NCI-H774 (cell line): ENCODE measurements at places on chromosomes 2 and 18.

GRCh38 chr18:44973282-44973681 is 292.6 kb downstream of the SETBP1 start:
- no peak for DNase-seq

DNA sequence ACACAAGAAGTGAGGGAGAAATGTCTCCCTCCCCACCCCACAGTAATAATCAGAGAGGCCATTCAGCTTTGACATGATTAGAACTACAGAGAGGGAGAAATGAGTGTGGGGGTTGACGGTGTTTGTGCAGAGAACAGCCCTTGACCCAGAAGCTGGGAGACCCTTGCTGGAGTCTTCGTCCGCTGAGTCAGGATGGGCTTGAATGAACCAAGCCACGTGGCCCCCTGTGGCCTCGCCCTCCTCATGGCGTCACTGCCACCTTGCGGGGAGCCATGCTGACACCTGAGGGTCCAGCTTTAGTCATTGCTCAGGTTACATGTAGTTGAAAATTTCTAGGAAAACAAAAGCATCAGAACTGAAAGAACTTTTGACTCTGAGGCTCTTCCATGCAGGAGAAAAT is 101.2 kb downstream of the DGKD start:
- DNase-seq = no peak

DNA sequence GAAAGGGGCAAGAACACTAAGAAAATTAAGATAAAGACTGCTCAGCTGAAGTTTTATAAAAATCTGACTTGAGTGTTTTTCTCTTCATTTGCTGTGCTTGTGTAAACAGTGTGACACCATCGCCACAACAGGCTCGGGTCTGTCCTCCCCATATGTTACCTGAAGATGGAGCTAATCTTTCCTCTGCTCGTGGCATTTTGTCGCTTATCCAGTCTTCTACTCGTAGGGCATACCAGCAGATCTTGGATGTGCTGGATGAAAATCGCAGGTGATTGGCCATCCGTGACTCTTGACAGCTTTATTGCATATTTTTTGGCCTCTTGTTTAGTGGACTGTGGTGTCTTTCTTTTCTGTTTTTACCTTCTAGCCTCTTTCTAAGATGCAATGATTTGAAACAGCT is 22.1 kb downstream of the MFF start:
- DNase-seq = no peak

DNA sequence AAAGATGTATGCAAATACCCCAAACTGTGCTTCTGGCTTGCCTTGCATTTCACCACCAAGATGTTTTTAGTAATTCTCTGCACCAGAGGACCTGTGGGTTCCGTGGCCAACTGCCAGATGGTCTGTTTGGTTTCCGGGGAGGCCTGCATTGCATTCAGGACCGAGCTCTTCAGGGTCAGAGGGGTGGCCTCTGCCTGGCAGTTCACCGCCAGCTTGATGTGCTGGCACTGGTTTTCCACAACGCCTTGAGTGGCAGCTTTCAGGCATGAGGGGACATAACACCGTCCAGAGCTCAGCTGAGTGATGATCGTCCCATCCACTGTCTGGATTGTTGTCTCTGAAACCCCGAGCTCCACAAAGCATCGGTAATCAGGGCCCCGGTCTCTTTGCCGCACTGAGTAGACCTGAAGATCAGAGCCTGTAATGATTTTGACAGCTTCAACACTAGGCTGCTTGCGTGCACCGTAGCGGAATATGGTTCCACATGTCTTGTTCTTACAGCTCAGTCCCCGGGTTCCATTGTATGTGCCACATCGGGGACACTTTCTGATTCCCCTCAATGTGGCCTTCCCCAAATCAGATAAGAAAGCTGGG is 9.4 kb downstream of the C2orf42 start:
- no peak for DNase-seq

- DNase-seq = no peak
Measured at GRCh38 chr2:135744760-135745314, 3.2 kb downstream of the UBXN4 start.

- DNase-seq = no peak
Measured at GRCh38 chr2:85734015-85734414, 19.8 kb upstream of the ATOH8 start.

DNA sequence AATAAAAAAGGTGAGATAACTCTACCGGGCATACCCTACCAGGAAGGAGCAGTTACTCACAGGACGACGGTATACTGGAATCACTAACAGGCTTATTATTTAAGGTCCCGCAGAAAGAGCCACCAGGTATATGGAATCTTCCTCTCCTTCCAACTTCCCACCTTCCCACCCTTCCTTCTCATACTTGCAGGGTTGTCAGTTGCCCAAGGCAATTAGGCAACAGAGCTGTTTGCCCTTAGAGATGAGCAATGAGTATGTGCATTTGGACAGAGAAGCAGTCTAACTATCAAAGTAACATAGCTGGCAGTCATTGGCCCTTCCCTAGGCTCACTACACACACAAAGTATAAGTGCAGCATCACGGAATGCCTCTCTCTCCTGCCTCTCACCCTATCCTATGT is 32.1 kb upstream of the EVA1A start:
- DNase-seq = peak; percentile 24

DNA sequence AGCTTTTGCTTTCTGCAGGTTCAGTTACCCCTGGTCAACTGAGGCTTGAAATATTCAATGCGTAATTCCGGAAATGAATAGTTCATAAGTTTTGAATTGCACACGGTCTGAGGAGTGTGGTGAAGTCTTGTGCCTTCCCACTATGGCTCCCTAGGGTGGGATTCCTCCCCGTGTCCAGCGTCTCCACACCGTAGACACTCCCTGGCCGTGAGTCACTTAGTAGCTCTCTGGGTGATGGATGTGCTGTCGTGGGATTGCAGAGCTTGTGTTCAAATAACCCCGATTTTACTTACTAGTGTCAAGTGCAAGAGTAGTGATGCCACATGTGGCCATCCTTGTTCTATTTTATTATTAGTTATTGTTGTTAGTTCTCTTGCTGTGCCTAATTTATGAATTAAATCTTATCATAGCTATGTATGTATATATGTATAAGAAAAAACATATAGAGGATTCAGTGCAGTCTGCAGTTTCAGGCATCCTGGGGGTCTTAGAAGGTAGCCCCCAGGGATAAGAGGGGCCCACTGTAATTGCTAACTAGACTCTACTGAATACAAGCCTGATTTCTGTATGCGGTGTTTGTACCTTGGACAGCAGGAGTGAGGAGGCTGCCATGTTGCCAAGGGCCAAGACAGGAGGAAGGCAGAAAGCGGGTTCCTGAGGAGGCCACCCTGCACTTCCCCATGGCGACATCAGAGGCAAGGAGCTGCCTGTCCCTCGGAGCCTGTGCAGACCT is 47.7 kb upstream of the PDIA6 start:
- no peak for DNase-seq

DNA sequence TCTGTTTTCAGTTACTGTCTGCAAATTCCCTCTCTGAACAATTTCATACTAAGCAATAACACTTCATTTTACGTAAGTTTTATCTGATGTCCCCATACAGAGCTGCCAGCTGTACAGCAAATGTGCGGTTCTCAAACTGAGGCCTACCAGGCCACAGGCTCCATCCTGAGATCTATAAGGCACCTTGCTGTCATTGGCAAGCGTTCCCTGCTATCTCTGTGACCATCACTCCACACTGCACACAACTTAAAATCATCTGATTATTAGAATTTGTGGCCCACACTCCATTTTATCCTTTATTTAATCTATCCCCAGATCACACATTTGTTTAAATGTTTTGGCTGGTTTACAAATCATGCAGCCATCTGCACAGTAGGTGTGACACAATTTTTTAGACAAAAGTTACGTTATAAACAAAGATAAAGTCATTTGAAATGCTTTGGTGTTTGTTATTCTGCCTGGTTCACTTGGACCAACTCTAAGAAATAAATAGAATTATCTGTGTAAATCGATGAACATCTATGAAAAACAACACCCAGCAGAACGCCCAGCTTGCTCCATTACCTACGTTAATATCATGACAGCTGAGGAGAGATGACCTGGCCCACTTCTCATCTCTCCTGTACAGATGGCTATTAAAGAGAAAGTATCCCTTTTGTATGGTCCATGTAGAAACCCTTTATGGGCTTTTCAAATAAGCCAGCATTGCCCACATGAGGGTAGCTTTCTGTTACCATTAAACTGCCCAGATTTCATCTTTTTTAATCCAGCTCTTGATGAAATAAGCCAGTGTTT is 162.4 kb downstream of the ZNF521 start:
- no peak for DNase-seq

GRCh38 chr2:20472569-20472968 is 25.7 kb downstream of the RHOB start:
- DNase-seq = no peak

- no peak for DNase-seq
Measured at GRCh38 chr2:217876253-217876570, 126.6 kb downstream of the TNS1 start.

DNA sequence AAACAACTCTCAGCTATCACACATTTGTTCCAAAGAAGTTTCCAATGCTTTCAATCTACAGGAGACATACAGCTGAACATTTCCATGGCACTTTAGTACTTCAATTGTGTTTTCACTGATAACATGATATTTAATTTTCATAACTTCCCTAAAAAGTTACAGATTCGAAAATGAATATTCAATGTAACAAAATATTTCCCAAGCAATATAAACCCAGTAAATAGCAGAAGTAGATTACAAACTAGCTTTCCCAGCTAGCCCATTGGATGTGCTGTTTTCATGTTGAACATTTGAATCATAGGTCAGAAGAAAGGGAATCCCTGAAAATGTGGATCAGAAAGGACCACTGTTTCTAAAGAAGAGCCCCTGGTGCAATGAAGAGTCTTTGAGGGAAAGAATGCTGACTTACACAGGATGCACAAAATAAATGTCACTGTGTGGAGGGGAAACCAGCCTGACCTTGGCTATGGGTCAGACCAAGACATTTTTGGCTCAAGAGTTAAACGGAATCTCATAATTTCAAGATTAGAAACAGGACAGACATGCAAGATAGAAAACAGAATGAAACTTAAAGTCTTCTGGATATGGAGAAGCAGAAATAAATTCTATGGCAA is 22.5 kb downstream of the CYTIP start:
- no peak for DNase-seq

DNA sequence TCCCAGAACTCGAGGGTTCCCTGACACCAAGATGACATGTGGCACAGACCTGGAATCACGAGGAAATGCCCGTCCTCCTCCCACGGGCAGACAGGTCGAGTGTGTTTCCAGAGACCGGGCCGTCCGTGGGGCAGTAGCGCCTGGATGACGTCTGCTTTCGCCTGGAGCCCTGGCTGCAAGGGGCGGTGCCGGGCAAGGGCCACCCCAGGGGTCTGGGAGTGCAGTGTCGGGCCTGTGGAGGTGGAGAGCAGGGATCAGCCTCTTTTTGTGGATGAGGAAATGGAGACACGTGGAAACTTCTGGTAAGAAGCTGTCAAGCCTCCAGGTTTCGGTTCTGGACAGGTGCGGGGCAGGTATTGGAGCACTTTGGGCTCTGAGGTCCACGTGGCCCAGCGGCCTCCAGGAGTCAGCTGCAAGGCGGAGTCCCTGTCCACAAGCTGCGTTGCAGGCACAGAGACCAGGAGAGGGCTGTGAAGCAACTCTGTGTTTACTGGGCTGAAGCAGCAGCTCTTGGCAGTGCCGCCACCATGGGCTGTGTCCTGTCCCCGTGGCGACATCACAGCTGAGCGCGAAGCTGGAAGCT is 25.6 kb downstream of the NFATC1 start:
- DNase-seq = no peak

DNA sequence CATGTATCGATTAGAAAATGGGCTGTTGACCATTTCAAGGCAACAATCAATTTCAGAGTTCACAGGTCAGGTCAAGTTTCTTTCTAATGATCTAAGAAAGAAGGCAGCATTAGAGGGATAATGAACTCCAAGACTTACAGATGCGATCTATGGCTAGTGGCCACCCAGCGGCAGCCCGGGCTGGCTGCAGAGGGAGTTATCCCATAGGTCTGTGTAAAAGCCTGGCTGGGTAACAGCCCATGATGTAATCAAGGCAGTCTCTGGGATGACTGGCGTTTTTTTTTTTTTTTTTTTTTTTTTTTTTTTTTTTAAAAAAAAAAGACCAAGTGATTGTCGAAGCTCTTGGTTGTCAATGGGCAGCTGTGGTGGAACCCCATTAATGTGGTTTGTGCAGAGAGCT is 171.1 kb upstream of the SKOR2 start:
- DNase-seq = no peak

DNA sequence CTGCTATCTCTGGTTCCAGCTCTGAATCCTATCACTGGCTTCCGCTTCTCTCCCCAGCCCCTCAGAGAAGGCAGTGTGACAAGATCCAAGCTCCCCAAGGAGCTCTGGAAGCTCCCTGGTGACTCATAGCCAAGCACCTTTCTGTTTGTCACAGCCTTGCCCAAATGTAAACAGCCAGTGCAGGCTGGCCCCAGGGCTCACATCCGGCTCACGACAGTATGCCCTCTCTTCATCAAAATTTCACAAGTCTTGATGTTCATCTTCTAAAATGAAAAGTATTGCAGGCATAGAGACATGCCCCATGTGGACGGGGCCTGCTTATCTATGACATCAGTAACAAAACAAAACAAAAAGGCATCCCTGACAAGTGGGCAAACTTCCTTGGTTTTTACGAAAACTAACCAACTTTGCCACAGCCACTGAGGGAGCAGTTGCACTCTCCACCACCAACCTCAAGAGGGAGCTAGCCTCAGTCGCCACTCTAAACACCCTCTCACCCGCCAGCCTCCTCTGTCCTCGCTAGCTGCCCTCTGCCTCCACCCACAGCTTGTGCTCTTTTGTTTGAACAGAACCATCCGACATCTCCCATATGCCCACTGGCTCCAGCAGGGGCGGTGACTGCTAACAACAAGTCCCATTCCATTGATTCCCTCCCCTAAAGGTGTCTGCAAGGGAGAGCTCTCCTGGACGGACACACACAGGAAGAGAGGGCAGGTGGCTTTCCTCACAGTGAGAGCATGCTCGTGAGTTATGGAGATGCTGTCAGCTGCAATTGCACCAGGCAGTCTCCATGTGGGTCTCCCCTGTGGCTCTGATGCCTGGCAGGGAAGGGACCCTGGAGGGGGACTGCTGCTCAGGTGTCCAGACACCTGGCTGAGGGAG is 71.0 kb upstream of the DAPL1 start:
- DNase-seq = no peak

GRCh38 chr2:1607971-1608688 is 136.2 kb downstream of the PXDN start:
- DNase-seq = no peak

- no peak for DNase-seq
Measured at GRCh38 chr2:30691948-30692828, 115.1 kb downstream of the CAPN13 start.

DNA sequence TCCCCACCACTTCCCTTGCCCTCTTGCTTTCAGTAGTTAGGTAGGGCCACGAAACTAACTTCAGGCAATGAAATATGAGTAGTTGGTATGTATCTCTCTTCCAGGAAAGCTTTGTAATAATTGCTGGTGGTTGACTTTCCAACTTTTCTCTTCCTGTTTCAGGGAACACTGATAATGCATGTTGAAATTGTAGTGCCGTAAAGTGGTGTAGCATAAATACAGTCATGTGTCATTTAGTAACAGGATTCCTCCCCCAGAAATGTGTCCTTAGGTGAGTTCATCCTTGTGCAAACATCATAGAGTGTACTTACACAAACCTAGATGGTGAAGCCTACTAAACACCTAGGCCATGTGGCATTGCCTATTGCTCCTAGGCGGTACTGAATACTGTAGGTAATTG is 429.2 kb downstream of the PID1 start:
- DNase-seq = no peak

GRCh38 chr2:228545041-228545747 is 363.7 kb upstream of the SPHKAP start:
- no peak for DNase-seq
